ENCODE measurements at places on chromosomes 16 and 17.
A peak's percentile ranks its signal among the peaks of the same experiment; 100 is the strongest.

DNA sequence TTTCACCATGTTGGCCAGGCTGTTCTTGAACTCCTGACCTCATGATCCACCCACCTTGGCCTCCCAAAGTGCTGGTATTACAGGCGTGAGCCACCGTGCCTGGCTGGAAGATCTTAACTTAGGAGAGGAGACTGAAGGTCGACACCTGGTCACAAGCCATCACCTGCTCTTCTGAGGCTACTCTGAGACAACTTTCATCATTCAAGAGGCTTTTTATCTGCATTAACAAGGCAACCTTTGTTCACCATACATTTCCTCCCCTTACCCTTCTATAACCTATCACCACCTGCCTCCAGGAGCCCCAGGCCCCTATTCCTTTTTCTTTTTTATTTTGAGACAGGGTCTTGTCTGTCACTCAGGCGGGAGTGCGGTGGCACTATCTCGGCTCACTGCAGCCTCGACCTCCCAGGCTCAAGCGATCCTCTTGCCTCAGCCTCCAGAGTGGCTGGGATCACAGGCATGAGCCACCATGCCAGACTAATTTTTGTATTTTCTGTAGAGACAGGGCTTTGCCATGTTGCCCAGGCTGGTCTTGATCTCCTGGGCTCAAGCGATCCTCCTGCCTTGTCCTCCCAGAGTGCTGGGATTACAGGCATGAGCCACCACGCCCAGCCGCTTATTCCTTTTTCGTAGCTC lies 6.2 kb downstream of the LITAF start:
- no peak for DNase-seq

- DNase-seq, result no peak
Observed at GRCh38 chr17:57852092-57852954, 2.5 kb upstream of the MRPS23 start.

DNA sequence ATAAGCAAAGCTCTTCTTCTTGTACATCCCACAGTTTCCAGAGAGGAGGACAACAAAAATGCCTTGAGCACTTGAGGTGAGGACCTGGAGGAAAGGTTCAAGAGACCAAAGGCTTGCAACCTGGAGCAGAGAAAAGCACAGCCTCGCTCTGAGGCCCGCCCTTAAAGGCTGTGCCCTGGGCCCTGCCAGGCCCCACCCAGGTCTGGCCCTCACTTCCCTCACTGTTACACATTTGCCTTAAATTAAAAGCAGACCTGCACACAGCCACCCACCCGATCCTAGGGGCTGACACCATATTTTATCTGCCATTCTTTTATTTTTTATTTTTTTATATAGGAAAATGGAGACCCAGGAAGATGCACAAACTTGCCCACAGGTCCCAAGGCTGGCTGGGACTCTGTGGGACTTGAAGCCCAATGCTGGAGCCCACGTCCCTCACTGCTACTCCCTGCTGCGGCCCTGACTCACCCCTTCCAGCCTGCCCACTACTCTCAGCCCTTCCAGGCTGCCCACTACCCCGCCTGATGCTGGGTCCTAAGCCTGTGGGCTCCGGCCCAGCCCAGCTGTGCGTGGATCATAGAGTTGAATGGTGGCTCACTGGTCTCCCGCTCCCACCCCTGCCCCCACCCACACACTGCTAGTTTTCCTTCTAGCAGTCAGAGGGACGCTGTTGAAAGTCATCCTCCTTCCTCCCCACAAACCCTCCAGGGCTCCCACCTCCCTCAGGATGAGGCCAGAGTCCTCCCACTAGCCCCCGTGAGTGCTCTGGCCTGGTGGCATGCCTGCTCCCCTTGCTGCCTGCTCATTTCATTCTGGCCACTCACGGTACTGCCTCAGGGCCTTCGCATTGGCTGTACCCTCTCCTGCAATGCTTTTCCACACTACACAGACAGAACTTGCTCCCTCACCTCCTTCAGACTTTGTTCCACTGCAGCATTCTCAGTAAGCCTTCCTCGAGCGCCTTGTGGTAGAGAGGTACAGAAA lies 77.6 kb upstream of the MED9 start:
- DNase-seq, result no peak

DNA sequence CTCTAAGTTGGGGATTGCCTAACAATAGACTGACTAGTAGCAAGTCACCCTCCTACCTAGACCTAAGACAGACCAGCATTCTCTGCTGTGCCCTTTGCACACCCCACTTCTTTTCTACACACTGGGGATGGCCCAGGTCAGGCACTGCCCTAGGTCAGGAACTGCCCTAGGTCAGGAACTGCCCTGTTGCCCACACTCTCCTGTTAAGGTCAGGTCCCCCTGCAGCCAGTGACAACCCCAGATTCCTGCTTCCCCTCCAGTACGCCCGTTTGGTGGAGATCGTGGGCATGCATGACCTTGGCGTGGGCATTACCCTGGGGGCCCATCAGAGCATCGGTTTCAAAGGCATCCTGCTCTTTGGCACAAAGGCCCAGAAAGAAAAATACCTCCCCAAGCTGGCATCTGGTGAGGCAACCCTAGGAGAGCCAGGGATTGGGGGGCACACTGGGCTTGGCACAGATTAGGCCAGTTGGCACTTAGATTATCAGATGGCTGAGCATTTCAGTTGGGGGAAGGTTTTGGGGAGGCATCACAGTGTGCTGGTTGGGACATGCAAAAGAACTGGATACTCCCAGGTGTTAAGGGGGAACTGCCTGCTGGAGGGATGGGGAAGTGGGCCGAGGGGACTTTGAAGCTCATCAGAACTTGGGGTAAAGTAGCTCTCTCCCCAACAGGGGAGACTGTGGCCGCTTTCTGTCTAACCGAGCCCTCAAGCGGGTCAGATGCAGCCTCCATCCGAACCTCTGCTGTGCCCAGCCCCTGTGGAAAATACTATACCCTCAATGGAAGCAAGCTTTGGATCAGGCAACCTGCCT lies 1.7 kb downstream of the ACADVL start:
- no peak for DNase-seq

DNA sequence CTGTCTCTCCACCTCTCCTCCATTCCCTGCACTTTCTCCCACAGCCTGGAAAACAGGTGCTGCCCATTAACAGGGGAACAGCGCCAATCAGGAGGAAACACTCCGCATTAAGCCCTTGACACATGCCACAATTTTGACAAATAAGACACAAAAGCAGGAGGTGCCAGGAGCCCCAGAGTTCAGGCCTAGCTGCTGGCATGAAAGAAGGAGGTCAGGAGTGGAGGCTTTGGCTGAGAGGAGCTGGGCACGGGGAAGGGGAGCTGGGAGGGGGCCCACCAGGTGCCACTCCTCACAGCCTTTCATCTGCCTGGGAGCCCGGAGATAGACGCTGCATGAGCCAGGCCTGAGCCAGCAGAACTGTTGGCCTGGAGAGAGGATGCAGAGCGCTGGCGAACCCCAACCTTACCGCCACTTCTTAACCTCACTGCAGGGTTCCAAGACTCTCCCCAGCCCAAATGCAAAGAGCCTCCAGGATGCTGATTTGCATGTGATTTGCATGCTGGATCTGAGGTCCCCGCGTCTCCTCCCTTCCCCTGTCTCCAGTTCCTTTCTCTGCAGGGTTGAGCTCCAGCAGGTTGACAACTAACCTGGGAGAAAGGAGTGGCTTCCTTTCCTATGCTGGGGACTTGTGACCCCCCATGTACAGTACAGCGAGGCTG lies 139.8 kb upstream of the SDK2 start:
- DNase-seq, result no peak

GRCh38 chr17:16938496-16939207 lies 33.3 kb downstream of the TNFRSF13B start:
- no peak for DNase-seq

- DNase-seq, result no peak
Observed at GRCh38 chr16:73599870-73600269, 551.9 kb upstream of the ZFHX3 start.

- no peak for DNase-seq
Observed at GRCh38 chr17:40313668-40314583, 4.9 kb downstream of the RARA start.

GRCh38 chr17:27518545-27519521 lies 62.6 kb downstream of the KSR1 start:
- no peak for DNase-seq

GRCh38 chr16:68082629-68083238 lies 2.4 kb upstream of the NFATC3 start:
- DNase-seq, result no peak

DNA sequence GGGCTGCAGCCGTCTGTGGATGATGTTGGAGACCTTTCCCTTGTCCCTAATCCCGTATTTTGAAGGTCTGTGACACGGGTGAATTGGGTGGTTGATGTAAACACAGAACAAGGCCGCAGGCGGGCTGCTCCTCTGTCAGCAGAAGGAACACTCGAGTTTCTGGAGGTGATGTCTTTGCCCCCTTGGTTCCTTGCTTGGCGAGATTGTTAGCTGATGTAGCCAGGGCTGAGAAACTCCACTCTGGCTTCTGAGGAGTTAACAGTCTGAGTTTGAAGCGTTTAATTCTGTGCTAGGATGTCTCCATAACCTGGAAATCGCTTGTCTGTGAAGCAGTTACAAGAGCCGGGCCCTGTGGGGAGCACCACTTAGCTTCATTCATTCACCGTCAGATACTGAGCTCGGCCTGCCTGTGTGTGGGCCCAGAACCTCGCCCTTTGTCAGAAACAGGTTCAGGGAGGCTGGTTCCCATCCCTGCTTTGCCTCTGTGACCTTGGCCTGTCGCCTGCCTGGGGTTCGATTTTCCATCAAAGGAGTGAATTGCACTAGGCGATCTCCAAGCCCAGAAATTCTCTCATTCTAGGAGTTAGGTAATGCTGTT lies 1.3 kb downstream of the MAPK8IP3 start:
- peak; percentile 35 for DNase-seq

DNA sequence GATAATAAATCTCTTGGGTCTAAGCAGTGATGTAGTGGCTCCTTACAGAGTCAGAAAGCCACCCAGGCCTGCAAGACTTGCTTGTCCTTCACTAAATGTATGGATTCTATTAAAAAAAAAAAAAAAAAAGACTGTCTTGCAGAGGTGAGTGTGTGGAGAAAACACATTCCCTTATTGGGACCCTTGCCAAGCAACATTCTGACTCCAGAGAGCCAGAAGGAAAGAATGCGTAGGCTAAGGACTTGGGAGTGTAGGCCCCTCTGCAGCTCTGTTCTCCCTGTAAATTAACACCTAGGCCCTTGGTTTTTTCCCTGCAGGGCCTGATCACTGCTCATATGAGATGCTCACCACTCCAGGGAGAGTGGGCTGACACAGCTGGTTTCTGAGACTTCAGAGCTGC lies 17.8 kb downstream of the SCPEP1 start:
- no peak for DNase-seq

GRCh38 chr17:76188213-76189016 lies 47.4 kb upstream of the FOXJ1 start:
- DNase-seq, result no peak

DNA sequence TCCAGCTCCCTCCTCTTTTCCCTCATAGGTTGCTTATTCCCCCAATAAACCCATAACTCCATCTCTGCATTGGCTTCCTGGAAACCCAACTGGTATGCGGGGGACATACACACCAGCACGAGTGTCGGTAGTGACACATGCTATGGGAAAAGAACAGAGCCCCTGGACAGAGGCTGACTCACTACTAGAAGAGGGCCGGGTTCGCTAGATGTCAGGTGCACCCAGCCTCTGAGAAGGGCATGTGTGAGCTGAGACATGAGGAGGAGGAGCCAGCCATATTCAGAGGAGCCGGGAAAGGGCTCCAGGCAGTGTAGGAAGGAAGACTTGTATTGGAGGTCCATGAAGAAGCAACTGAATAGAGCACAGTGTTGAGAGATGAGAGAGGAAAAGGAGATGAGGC lies 241.1 kb downstream of the SOX9 start:
- no peak for DNase-seq

DNA sequence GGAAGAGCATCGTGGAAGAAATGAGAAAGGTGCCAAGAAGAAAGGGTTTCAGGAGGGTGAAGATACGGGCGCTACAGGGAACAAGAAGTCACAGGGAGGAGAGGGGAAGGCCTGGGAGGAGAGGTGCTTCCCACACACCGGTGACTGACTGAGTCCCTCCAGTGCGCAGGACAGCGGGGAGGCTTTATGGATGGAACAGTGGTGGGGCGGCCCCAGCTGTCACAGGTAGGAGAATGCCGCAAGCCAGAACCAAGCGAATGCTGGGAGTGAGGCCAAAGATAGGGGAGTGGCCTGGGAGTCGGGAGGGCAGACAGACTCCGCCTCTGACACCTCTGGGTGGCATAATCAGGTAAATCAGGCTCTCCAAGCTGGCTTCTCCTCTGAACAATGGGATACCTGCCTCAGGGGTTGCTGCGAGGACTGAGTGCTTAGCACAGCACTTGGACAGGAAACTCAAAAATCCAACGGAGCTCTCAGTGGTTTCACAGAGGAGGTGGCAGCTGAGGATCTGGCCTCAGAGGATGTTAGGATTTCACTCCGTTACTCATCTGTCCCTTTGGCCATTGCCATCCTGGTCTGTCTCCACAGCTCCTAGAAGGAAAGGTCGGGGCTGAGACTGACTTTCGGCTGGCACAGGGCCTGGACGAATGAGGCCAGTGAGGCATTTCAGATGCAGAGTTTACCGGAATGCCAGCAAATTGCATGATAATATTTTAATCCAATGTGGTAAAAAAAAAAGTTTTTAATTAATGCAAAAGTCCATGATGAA lies 717 bp upstream of the CNP start:
- DNase-seq, result peak; percentile 74

DNA sequence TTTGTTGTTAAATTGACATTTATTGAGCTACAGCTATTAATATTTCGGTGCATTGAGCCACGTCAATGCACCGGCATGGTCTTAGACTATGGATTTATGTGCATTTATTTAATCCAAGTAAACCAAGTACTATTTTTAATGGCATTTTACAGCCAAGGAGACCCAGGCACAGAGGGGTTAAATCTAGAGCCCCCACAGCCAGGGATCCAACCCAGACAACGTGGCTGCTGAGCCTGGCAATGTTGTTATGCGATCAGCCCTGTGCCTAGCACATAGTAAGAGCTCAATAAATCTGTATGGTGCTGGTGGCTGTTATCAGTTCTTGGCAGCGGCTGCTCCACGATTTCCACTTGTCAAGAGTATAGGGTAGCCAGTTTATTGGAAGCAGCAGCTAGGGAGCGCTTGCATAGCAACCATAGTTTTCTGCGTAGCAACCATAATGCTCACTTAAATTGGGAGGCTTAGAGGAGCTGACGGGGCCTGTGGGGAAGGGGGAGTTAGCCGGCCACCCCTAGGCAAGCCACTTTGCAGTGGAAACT lies 541 bp upstream of the RBBP6 start:
- DNase-seq, result no peak

DNA sequence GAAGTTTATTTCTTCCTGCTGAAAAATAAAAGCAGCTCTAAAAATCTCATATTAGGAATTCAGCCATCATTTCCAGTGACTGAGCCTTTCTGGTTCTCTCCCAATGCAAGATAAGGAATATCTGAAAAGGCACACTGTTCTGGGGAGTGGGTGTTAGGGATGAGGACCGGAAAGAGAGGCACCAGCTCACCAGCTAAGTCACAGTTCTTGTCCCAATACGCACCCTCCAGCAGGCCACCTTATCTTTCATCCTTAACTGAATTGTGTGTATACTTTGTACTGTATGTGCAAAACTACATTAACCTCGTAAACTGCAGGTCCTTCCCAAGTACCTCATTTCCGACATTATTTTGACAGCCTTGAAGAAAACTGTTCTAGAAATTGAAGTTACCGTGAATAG lies 11.0 kb downstream of the AMFR start:
- DNase-seq, result no peak
